Central memory CD8-positive, alpha-beta T cell (primary cell): ENCODE measurements at places on chromosomes 2 and 18.

DNA sequence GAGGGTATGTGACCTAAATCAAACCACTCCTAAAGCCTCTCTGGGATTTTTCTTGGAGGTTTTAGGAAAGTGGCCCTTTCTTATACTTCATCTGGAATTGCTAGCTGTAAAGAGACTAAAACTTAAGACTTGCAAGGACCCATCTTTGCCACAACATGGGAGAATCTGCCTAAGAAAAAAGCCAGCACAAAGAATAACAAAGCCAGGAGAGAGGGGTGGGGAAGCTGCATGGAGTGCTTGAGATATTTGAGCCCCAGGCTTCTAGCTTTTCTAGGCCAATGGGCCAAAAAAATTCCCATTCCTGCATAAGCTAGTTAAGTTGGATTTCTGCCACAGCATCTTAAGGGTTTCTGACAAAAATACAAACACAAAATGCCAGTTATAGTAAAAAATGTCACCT is 38.5 kb upstream of the LYPD6 start:
- DNase-seq: no peak

DNA sequence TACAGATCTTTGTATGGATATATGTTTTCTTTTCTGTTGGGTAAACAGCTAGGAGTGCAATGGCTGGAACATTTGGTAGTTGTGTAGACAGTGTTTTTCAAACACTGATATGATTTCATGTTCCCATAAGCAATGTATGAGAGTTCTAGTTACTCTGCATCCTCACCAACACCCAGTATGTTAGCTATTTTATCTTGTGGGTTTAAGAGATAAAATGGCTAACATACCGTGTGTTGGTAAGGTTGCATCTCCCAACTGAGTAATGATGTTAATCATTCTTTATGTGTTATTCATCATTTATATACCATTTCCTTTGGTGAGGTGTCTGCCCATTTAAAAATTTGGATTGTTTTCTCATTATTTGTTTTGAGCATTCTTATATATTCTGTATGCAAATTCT is 65.7 kb downstream of the LYPD6B start:
- DNase-seq: no peak

- no peak for DNase-seq
Measured at GRCh38 chr2:101560780-101561315, 85.9 kb upstream of the RFX8 start.

DNA sequence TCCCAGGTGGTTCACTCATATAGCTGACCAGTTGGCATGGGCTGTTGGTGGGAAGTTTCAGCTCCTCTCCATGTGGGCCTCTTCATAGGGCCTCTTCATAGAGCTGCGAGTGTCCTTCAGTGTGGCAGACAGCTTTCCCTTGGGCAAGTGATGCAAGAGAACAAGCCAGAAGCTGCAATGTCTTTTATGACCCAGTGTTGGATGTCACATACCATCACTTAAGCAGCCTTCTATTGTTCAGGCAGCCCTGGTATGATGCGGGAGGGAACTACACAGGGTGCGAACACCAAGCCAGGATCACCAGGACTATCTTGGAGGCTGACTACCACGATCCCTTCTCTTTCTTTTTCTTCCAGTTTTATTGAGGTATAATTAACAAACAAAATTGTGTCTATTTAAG is 126.5 kb upstream of the ITGA6 start:
- no peak for DNase-seq

DNA sequence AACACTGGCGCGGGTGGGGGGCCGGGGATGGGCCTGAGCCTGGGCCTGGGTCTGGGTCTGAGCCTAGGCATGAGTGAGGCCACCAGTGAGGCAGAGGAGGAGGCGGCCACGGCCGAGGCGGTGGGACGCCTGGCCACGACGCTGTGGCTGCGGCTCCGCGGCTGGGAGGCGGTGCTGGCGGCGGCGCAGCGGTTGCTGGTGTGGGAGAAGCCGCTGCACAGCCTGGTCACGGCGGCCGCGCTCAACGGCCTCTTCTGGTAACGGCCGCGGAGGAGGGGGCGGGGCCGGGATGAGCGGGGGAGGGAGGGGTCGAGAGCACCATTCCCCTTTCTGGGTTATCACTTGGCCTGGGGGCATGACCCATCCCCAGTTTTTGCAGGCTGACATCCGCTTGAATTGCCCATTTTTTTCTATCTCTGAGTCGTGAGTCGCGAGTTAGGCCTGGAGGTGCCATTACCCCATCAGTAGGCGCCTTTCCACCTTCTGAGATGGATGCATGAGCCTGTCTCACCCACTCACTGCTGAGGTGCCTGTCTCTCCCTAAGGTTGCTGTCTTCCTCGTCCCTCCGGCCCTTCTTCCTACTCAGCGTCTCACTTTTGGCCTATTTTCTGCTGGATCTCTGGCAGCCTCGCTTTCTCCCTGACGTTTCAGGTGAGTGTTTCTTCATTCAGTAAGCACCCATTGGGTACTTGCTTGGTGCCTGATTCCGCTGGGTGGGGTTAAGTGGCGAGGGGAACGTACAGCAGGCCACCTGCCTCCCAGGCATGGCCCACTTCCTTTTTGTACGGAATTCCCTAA is 501 bp downstream of the RETREG2 start:
- peak; percentile 34 for DNase-seq

DNA sequence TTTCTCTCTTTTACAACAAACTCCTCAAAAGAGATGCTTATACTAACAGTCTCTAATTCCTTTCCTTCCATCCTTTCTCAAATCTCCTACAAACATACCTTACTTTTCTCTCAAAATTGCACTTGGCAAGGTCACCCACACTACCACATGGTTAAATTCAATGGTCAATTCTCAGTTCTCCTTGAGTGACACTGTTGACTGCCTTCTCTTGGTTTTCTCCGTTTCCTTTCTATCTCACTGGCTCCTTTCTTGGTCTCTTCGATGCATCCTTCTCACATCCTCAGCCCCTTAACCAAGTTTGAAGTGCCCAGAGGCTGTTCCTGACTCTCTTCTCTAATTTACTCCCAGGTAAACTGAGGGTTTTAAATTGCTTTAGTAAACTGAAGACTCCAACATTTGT is 12.5 kb downstream of the C1D start:
- no peak for DNase-seq

- DNase-seq: no peak
Measured at GRCh38 chr2:16038621-16039020, 98.3 kb downstream of the MYCN start.
